ENCODE measurements at places on chromosomes 1 and 21.

DNA sequence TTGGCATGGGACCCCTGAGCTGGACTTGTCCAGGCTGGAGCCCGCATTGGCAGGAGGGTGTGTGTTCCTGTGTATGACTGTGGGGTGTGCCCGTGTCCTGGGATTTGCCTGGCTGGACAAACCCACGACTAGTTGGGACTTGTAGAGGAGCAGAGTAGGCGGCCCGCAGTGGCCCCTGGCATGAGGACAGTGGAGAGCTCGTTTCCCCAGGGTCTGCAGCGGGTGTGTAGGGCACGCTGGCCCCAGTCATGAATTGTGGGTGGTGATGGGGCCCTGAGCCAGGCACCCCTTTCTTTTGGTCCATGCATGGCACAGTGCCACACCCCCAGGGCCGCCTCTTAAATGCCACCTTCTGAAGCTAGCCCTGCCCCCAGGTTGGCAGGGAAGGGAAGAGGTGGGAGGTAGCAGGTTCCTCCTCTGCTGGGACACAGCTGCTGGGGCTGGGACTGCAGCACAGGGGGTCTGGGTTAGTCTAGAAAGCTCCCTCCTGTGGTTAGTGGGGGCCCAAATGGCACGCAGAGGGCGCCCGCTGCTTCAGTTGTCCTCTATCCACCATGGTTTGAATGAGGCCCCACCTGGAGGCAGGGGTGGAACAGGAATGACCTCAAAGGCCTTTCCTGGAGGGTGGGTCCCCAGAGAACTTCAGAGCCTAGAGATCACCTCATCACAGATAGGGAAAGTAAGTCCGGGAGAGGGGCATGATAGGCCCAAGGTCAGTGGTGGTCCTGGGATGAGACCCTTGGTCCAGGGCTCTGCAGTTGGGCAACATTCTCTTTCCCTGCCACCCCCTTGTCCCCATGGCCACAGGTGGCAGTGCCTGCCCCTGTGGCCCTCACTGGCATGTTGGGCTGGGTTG, 4.1 kb downstream of the CROCC start:
- no peak for DNase-seq

DNA sequence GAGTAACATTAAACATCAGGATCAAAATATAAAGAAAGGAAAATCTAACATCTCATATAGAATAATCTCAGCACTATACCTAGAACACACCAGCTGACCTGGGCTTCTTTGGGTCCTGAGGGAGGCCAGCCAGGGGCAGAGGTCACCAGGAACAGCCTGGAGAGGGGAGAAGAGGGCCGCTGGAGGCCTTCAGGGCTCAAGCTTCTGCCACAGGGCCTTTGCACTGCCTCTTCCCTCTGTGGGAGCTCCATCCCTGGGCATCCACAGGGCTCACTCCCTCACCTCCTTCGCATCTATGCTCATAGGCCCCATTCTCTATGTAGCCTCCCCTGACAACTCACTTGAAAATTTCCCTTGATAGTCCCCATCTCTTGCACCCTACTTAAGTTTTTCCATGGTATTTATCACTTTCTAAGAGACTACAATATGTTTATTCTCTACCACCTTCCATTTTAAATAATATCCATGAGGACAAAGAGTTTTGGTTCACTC, 73.9 kb downstream of the HIVEP3 start:
- no peak for DNase-seq

DNA sequence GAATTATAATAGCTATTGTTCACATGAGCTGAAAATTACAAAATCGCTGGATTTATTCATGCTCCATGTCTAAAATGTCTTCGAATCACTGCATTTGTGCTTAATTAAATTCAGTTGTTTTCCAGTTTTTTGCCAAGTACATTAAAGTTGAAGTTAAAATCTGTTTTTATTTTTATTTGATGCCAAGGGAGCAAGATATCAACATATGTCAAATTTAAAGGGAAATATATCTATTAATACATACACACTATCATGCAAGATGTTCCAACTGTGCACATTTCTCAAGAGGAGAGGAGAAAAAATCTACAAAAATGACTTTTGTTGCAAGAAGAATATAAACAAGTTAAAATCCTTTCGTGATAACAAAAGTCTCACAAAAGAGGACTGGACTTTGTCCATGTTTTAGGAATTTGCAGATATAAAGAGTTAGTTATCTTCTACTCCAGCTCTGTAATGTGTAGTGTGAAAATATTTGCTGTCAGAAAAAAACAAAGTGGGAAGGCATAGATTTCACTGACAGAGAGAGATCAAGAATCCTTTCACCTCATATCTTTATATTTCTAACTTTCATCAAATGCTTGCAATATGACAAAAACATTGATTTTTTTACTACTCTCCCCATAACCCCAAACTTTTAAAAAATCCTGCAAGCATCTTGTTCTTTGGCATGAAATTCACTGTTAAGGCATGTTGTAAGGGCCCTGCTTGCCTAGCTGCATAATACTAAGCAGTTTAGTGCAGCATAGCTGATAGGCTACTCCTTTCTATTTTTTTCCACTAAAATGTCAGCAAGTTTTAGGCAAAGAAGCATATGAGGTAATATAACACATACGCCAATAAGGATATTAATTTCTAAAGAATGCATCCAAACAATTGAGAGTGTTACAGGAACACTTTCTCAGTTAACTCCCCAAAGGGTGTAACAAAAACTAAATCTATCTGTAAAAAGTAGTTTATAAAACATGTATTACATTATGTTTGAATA, 340.2 kb upstream of the ADAMTS5 start:
- no peak for DNase-seq

DNA sequence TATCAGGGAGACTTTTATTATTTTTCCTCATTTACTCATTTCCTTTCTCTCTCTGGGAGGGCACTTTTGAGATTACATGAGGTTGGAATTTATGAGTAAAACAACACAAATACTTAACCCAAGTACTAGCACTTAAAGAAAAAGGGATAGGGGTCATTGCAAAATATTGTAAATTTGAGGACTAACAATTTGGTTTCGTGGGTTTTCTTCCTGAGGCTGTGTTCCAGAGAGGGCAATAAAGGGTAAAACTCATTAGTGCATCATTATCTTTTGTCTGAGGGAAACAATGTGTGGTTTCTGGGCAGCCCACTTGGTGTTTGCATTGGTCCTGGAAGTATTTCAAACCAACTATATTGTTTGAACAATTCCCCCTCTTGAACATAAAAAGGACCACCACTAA, 96.5 kb downstream of the GREM2 start:
- no peak for DNase-seq

- no peak for DNase-seq
Measured at GRCh38 chr1:151990856-151991198, 2.8 kb downstream of the S100A10 start.

DNA sequence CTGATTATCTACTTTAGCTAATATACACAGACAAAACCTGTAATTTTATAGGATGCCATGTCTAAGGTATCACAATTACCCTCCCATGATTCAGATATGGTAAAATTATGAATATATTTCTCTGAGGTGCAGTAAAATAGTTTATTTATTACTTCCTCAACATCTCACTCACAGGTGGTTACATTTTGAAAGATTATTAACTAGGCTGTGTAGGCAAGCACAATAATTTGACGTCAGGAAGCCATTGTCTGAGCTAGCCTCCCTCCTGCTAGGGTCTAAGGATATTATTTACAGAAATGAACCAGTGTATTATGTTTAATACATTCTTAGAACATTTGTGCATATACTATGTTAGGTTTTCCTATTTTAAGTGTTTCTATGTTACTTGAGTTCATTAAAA, 69.9 kb upstream of the ADGRL2 start:
- DNase-seq, result no peak

DNA sequence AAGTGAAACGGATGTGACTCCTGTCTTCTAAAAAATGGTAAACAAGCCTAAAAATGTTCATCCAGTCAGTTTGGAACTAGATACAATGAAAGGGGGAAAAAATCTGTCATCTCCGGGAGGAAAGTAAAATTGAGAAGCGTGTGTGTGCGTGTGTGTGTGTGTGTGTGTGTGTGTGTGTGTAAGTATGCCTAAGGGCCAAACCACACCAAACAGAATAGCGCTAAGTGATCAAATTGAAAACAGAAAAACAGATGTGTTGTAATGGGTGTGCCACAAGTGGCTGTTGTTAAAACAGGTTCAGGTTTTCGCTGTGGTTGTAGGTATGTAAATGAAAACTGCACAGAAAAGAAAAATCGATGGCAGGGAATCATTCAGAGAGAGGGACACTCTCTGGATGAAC, 106.7 kb downstream of the RNF220 start:
- DNase-seq, result no peak

DNA sequence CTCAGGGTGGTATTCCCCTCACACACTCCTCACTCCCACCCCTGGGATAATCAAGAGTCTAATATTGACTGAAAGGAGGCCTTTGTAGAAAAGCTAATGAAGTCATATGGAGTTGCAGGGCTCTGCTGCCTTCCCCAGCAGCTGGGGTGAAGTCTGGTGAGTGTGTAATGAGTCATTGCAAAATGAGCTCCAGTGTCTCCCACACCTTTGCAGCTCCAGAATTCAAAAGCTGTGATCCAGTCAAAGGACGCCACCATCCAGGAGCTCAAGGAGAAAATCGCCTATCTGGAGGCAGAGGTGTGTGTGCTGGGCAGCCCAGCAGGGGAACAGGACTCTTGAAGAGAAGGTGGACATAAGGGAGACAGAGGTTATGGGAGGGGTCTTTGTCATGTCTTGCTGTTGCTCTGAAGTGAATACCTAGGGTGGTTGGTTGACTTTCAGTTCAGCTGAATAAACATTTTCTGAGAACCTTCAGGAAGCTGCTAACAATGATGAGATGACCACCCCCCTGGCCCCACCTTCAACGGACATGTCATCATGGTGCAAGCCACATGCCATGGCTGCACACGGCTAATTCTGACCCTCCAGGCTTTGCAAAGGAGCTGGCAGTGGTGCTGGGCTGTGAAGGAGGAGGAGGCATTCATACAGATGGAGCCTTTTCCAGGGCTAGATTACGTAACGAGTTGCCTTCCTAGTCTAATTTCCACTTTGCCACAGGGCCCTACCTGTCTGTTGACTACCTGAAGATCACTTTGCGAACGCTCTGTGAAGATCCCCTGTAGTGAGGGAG, 32.2 kb upstream of the SNX27 start:
- no peak for DNase-seq

DNA sequence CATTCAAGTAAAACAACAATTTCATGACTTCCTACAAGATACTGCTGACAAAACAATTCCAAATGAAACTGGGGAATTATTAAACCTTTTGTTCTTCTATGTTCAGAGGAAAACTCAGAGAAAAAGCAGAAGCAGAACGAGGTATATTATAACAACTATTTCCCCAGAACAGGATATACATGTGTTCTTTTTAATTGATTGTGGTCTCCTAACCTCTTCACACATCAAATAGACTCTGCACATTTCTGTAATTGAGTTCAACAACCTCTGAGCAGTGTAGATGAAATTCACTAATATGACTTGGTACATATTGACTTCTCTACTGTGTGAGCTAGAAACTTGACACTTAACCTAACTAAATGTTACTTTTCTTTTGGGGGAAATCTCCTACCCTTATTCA, 584.2 kb downstream of the NEGR1 start:
- no peak for DNase-seq

- DNase-seq, result no peak
Measured at GRCh38 chr1:153795330-153795837, 20.2 kb downstream of the SLC27A3 start.

GRCh38 chr1:30522031-30523004, 201.1 kb downstream of the MATN1 start:
- no peak for DNase-seq

DNA sequence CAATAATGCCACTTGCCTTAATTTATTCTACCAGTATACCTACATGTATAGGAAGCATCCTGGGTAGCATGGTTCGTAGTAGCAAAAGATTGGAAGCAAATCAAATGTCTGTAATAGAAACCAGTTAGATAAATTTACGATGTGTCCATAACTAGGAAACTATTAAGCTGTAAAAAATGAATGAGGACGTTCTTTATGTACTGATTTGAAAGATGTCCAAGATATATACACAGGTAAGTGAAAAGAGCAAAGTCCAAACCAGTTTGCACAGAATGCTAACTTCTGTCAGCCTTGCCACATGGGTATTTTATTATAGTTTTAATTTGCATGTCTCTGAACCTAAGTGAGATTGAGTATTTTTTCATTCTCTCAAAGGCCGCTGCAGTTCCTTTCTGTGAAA, 251.8 kb upstream of the IRF2BP2 start:
- no peak for DNase-seq

- DNase-seq, result no peak
Measured at GRCh38 chr1:83741348-83741747, 257.6 kb downstream of the TTLL7 start.

GRCh38 chr1:101239095-101240040, 2.5 kb downstream of the S1PR1 start:
- DNase-seq, result no peak
